Thyroid gland (tissue), 4 donors: ENCODE measurements at places on chromosomes 3 and 15. TPM values are rescaled to one million over a fixed set of nuclear protein-coding genes. Genes with fewer than 3 reads are reported as not detected.

DNA sequence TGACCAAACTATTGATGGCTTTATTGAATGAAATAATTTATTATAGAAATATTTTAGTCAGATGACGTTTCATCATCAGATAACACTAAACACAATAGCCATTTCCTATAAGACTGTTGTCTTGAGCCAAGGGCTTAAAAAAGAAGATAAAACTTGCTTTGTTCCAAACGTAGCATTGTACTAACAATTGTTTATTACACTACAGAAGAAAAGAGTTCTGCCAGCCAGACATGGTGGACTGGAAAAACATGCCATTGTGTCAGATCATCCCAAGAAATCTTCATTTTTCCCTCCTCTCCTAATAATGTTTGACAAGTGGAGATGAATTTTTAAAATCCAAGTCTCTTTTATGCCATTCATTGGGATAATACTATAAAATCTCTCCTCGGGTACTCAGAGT, 203.3 kb downstream of the CDIN1 start:
- no peak for DNase-seq

DNA sequence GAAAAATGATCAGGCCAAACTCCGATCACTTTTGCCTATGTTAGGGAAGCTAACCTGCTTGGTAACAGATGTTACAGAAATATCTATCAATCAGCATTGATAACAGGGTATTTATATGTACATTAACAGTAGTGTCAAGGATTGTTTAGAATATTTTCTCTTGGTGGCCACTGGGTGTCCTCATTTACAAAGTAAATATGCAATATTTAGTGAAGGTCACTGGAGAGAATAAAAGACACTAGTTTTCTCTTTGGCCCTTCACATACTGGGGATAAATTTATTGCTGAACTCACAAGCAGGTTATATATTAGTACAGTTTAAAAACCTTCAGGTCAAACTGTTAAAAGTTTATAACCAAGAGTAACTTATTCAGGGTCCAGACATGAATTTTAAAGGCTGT, 69.0 kb downstream of the TIGIT start:
- DNase-seq: no peak

Gene LRRC49
- total RNA-seq: 13.6 TPM

Gene SLC24A5
- not detected for total RNA-seq

DNA sequence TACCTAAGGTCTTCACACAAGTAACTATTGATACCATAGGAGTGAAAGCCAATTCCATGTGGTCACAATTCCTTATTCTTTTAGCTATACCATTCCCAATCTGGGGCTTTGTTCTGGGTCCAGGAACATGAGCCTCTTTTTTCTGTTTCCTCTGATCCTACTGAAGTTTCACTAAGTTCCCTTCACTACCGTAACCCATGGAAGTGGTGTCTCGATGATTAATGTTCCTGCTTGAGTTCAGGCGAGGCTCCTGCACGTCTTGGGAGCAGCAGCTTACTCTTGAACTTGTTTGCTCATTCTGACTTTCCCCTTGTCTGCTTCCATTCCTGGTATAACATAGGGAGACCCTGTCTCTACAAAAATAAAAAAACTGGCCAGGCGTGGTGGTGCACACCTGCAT, 23.6 kb downstream of the ZNF592 start:
- DNase-seq: no peak

- DNase-seq: no peak
These were observed 100.5 kb upstream of the ZBED2 start for GRCh38 chr3:111695636-111696117.

GRCh38 chr3:78129707-78130106, 1089.8 kb downstream of the ROBO2 start:
- no peak for DNase-seq

- DNase-seq: no peak
These were observed 43.9 kb downstream of the OIP5 start for GRCh38 chr15:41288464-41288863.

DNA sequence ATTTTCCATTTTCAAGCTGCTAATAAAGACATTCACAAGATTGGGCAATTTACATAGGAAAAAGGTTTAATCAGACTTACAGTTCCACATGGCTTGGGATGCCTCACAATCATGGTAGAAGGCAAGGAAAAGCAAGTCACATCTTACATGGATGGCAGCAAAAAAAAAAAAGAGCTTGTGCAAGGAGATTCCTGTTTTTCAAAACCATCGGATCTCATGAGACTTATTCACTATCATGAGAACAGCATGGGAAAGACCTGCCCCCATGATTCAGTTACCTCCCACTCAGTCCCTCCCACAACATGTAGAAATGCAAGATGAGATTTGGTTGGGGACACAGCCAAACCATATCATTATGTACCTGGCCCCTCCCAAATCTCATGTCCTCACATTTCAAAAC, 202.0 kb downstream of the FNDC3B start:
- no peak for DNase-seq

Gene ALDH1L1
- 2.1 TPM for total RNA-seq
